ENCODE measurements at places on chromosomes 7 and 10. TPM values are rescaled to one million over a fixed set of nuclear protein-coding genes. Genes with fewer than 3 reads are reported as not detected.

Gene GIMAP1
- total RNA-seq = 4.9 TPM

Gene AKR1E2
- 6.6 TPM for total RNA-seq

Gene LAMB4
- not detected for total RNA-seq

Gene ADCYAP1R1
- not detected for total RNA-seq

DNA sequence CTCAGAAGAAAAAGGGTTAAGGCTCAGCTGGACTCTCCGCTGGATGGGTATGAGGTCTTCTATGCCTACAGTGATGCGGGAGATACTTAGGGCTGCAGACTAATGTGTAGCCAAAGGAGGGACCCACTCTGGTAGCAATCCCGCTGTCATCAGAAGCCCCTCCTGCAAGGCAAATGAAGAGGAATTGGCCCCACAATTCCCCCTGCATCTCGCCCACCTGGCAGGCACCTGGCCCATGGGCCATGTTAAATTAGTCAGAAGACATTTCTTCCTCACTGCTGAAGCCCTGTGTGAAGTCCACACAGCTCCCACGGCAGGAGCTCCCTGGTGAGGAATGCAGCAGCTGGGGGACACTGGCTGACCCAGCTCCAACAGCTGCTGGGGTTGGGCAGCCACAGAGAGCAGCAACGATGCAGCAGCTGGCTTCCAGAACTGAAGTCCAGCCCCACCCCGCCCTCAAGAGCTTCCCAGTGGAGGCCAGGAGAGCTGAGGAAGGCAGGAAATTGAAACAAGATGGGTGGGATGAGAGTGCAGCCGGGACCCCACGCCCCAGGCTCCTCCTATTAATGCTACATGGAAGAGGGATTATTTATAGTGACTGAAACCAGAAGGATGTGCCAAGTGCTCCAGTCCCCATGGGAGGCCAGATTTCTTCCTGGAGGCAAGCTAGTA lies 5.5 kb downstream of the VSTM4 start:
- DNase-seq = no peak

DNA sequence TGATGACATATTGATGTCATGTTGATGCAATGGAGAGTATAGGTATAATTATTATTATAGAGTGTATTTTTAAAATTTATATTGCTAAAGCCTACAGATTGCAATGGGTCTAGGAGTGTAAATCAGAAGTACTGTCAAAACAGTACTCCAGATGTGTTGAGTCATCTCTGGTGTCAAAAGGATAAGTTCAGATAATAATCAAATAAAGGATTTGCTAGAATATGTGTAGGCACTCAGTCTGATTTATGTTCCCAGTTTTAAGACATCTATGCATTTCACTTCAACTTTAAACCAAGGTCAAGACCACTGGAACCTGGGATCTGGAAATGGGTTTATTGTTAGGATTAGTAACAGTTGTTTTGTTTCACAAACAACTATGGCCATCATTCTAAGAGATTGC lies 342.3 kb upstream of the BMPER start:
- DNase-seq = no peak

- no peak for DNase-seq
Measured at GRCh38 chr7:32257621-32258020, 187.4 kb upstream of the PDE1C start.

- no peak for DNase-seq
Measured at GRCh38 chr10:123741711-123742110, 75.6 kb downstream of the GPR26 start.

DNA sequence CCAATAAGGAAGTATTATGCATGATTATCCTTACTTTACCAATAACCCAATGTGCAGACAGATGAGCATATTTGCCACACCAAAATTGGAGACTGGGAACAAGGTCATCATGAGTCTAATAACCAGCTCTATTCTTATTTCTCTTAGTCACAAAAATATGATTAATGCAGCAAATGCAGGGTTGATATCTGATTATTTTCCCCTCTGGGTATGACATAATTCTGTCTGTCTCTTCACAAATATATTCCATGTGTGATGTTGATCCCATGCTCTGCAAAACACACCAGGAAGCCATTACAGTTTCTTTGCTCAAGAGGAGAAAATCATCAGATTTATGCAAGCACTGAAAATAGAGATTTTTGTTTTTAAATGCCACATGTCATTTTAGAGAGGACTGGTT lies 196.5 kb upstream of the DGKB start:
- no peak for DNase-seq

DNA sequence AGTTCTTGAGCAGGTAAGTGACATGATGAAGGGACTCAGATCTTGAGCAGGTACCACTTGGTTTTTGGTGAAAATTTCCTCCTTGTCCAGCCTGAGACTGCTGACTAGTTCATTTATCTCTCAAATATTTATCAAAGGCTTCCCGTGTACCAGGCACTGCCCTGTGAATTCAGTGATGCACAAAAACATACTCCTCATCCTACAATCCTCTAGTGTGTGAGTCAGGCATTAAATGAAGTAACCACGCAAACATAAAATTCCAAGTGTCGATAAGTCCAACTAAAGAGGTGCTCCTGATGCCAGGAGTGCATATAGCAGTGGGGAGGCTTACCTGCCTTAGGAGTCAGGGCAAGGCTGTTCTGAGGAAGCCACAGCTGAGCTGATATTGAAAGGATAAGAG lies 41.5 kb upstream of the LBX1 start:
- no peak for DNase-seq

DNA sequence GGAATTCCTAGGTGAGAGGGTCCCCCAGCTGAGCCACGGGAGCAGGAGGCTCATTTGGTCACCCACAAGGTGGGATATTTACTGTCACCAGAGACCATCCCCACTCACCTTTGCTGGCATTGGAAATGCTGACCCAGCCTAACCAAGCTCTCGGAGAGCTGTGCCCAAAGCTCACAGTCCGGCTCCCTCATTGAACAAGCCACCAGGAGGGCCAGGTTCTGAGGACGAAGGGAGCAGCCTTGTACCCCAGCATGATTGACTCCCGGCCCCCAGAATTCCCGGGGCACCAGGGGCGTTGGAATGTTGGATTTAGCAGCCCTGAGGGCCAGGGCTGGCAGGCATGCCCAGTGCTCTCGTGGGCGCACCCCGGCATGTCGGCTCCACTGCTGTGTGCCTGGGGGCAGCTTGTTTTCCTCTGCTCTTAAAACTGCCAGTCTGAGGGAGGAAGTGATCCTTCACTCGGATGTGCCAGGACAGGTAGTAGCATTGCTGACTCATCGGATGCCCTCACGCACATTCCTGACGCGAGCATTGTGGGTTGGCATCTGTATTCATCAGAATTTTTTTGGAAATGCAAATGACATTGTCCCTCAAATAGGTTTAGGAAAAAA lies 23.3 kb downstream of the CLIP2 start:
- no peak for DNase-seq

Data from activated T-helper 1 cell treated with anti-CD3 and anti-CD28 coated beads, Interleukin-12 subunit alpha, Interleukin-12 subunit beta, Interleukin-2, Interleukin-4 antibody, amounts not matched to agents 30 ng/mL and 10 ng/mL and 1 ng/mL, durations not matched to agents 14 hours and 24 hours and 36 hours (primary cell).